ENCODE measurements at places on chromosomes 7 and 10.

- no peak for DNase-seq
Measured at GRCh38 chr7:151833691-151834090, 43.2 kb downstream of the PRKAG2 start.

DNA sequence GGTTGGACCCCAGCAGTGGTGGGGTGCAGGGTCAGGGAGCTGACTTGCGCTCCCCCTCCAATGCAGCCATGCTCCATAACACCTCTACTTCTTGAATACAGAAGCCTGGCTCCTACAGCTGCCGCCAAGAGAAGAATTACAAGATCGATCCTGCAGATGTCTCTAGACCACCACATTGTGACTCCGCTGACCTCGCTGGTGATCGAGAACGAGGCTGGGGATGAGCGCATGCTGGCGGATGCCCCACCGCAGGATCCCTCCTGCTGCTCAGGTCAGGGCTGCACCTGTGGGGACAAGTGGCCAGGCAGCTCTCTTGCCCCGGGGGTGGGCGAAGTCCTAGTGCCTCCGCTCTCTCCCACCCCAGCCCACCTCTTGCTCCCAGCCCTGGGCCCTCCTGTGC is 31.7 kb downstream of the ITIH2 start:
- no peak for DNase-seq

DNA sequence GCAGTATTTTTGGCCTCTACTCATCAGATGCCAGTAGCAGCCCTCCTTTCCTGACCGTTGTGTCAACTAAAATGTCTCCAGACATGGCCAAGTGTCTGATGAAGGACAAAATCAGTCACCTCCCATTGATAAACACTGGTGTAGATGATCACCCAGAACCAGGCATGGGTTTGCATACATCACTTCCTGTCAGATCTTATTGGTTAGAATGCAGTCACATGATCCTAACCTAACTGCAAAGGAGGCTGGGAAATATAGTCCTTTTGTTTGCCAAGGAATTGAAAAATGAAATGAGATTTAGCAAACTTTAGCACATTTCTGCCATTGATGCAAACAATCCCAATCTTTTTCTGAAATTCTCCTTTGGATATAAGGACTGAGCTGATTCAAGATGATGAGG is 141.4 kb downstream of the BUB3 start:
- no peak for DNase-seq

DNA sequence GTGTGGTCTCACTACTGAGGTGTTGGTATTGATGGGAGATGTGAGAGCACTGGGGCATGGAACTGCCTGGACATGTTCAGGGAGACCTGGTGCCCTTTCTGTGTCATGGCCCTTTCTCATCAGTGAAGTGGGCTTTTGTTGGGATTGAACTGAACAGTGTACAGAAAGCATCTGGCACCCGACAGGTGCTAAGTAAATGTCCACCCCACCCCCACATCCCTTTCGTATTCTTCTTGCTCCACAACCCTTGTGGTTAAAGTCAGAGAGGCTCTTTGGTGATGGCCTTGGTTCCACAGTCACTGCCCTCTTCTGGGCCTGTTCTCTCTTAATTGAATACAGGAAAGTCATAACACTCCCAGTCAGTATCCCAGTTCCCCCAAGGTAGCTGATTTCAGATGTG is 5.4 kb downstream of the NOM1 start:
- DNase-seq: no peak

GRCh38 chr10:132385389-132385667 is 11.7 kb upstream of the PWWP2B start:
- DNase-seq: no peak

Measured in AML-193 (cell line).